Left renal cortex interstitium (tissue), 4 donors: ENCODE measurements at places on chromosomes 7 and 10.

- no peak for DNase-seq
Measured at GRCh38 chr7:151137076-151137675, 30.3 kb downstream of the GBX1 start.

DNA sequence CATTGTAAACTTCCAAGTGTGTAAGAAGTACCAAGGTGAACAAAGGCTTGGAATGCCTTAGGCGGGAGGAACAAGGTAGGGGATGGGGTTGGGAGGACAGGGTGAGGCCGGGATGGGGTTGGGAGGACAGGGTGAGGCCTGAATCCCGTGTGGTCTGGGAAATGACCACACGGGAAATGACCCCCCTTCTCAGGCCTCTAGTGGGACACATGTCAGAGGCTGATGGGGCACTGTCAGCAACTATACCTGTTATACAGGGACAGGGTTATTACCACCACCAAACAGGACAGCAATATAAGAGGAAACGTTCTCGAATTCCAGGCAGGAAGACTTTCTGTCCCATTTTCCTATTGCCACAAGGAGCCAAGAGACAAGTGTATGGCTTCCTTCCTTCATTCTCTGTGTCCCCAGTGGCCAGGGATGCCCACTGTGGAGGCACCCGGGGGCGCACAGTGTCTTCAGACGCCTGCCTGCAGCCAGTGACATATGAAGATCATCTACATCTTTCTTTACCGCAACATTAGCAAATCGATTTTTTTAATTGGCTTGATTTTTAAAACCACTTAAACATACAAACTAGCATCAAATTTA lies 1.3 kb downstream of the MKI67 start:
- no peak for DNase-seq

DNA sequence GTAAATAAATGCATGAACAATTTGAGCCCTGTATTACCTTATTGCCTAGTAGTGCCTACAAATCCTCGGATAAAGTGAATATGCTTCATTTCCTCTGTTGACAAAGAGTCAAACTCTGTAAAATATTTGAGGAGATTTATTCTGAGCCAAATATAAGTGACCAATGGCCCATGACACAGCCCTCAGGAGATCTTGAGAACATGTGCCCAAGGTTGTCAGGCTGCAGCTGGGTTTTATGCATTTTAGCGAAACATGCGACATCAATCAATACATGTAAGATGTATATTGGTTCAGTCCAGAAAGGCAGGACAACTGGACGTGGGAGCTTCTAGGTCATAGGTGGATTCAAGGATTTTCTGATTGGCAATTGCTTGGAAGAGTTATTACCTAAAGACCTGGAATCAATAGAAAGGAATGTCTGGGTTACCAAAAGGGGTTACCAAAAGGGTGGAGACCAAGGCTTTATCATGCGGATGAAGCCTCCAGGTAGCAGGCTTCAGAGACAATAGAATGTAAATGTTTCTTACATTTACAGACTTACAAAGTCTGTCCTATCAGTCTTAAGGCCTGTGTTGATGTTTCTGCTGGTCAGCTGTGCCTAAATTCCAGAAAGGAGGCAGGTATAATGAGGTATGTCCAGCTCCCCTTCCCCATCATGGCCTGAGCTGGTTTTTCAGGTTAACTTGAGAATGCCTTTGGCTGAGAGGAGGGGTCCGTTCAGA lies 220.1 kb upstream of the FZD1 start:
- no peak for DNase-seq

DNA sequence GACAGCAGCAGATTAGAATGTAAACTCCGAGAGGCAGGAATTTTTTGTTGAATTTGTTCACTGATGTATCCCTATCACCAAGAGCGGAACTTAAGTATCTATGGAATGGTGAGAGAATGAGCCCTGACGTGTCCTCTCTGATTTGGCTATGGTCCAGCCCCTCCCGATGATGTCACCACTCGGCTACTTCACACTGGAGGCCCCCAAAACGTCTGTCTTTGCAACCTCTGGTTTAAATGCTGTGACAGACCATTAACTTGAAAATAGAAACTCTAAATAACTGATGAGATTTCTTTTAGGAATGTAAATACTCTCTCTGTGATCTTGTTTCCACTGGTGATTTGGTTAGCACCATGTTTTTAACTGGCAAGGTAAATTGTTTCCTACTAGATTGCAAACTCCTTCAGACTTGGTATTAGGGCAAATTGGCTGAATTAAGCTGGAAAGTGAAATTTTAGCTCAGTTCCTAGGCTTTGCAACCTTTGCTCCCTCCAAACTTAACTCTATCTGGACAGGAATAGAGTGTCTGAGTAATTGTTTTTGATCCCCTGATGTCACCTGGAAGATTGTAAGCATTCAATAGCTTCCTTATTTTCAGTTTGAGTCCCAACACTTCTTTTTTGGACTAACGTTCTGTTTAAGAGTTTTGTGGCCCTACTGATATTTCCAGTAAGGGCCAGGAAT lies 19.1 kb downstream of the SLC16A12 start:
- DNase-seq = no peak

DNA sequence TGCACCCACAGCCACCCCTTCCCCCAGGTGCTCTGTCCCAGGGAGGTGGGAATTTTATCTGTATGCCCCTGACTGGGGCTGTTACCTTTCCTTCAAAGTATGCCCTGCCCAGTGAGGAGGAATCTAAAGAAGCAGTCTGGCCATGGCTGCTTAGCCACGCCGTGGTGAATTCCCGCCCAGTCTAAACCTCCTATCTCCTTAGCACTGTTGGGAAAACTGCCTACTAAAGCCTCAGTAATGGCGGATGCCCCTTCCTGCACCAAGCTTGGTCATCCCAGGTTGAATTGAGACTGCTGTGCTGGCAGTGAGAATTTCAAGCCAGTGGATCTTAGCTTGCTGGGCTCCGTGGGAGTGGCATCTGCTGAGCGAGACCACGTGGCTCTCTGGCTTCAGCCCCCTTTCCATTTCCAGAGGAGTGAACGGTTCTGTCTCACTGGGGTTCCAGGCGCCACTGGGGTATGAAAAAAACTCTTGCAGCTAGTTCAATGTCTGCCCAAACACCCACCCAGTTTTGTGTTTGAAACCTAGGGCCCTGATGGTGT lies 87.2 kb downstream of the ABCC2 start:
- DNase-seq = no peak

GRCh38 chr10:95767884-95768556 lies 12.1 kb downstream of the ENTPD1 start:
- DNase-seq = no peak

- DNase-seq = no peak
Measured at GRCh38 chr7:140676306-140676705, 3.6 kb downstream of the ADCK2 start.

DNA sequence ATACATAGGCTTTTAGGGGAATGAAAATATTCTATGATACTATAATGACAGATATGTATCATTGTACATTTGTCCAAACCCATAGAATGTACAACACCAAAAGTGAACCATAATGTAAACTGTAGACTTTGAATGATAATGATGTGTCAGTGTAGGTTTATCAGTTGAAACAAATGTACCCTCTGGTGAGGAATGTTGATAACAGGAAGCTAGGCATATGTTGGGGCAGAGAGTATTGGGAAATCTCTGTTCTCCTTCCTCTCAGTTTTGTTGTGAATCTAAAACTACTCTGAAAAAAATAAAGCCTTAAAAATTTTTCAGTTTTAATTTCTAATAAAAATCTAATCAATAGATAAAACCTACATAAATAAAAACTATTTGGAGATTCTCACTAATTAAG lies 36.9 kb downstream of the C1GALT1 start:
- no peak for DNase-seq

GRCh38 chr7:40755438-40755837 lies 620.6 kb downstream of the SUGCT start:
- DNase-seq = no peak

DNA sequence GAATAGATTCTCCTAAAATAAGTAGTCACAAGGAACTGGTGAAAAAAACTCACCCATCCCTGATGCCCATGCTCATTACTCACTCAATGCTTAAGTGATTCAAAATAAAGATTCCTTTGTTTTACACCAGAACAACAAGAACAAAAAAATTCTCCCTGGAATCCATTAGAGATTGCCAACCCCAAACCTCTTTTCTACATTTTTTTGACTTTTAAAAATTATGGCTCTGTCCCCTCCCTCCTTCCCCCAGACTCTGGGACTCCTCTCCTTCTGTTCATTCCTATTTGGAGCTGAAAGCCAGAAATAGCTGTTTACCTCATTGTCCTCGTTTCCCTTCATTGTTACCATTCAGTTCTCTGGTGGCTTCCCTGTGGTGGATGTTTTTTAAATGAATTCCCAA lies 63.2 kb upstream of the FHIP2A start:
- no peak for DNase-seq
